Skin of body (tissue), 3 donors: ENCODE measurements at places on chromosomes 13 and 19. TPM values are rescaled to one million over a fixed set of nuclear protein-coding genes. Genes with fewer than 3 reads are reported as not detected.

ZNF730 gene
- total RNA-seq = 6.8 TPM

KLK8 gene
- total RNA-seq = 14.3 TPM

CYP2F1 gene
- not detected for total RNA-seq

LRRC63 gene
- 0.10 TPM for total RNA-seq

B3GNT8 gene
- 1.6 TPM for total RNA-seq

ERCC5 gene
- 55.8 TPM for total RNA-seq

ZNF30 gene
- 3.2 TPM for total RNA-seq

ZNF534 gene
- 0.20 TPM for total RNA-seq

KLF1 gene
- total RNA-seq = 1.7 TPM

FLT1 gene
- 22.3 TPM for total RNA-seq

ACER1 gene
- 4.0 TPM for total RNA-seq

ACP5 gene
- 8.6 TPM for total RNA-seq

BST2 gene
- 6.9 TPM for total RNA-seq

SULT2A1 gene
- not detected for total RNA-seq

NDUFA3 gene
- total RNA-seq = 6.8 TPM

FKBP8 gene
- total RNA-seq = 86.4 TPM

RXFP2 gene
- not detected for total RNA-seq

FSTL3 gene
- total RNA-seq = 21.0 TPM

PROZ gene
- not detected for total RNA-seq

FFAR2 gene
- 0.99 TPM for total RNA-seq

B3GNT3 gene
- 0.79 TPM for total RNA-seq

ZNF112 gene
- total RNA-seq = 8.3 TPM

LIM2 gene
- not detected for total RNA-seq

HS6ST3 gene
- total RNA-seq = 1.7 TPM

LRP3 gene
- 15.0 TPM for total RNA-seq

EPN1 gene
- total RNA-seq = 20.8 TPM

SLITRK5 gene
- total RNA-seq = 1.8 TPM

HMG20B gene
- 44.1 TPM for total RNA-seq

ZNF649 gene
- total RNA-seq = 21.1 TPM

RCBTB1 gene
- 12.5 TPM for total RNA-seq

KLK12 gene
- total RNA-seq = 0.69 TPM

TNFSF11 gene
- total RNA-seq = 0.49 TPM

CEACAM6 gene
- total RNA-seq = 5.0 TPM

SLC25A41 gene
- 0.49 TPM for total RNA-seq

HOMER3 gene
- 18.8 TPM for total RNA-seq

ZNF667 gene
- total RNA-seq = 10.6 TPM

CNN1 gene
- 10.8 TPM for total RNA-seq

GFY gene
- total RNA-seq = not detected

ZNF773 gene
- 9.4 TPM for total RNA-seq

IGFLR1 gene
- total RNA-seq = 1.2 TPM

RNF17 gene
- not detected for total RNA-seq

PSG1 gene
- not detected for total RNA-seq

ATP7B gene
- total RNA-seq = 7.7 TPM

CKM gene
- total RNA-seq = 426 TPM
